Thyroid gland (tissue), 4 donors: ENCODE measurements at places on chromosomes 7 and 10. TPM values are rescaled to one million over a fixed set of nuclear protein-coding genes. Genes with fewer than 3 reads are reported as not detected.

The TFPI2 gene
- total RNA-seq = not detected

The SRRM3 gene
- total RNA-seq = 2.6 TPM

The CALHM3 gene
- not detected for total RNA-seq

The NKX2-3 gene
- total RNA-seq = not detected

The TMEM273 gene
- 12.6 TPM for total RNA-seq

The HOXA10 gene
- not detected for total RNA-seq

The TAC1 gene
- 1.2 TPM for total RNA-seq

The BLNK gene
- 15.9 TPM for total RNA-seq

The DNAH11 gene
- 29.9 TPM for total RNA-seq

The ATG9B gene
- not detected for total RNA-seq

The RTKN2 gene
- total RNA-seq = not detected

The RASSF4 gene
- total RNA-seq = 226 TPM

DNA sequence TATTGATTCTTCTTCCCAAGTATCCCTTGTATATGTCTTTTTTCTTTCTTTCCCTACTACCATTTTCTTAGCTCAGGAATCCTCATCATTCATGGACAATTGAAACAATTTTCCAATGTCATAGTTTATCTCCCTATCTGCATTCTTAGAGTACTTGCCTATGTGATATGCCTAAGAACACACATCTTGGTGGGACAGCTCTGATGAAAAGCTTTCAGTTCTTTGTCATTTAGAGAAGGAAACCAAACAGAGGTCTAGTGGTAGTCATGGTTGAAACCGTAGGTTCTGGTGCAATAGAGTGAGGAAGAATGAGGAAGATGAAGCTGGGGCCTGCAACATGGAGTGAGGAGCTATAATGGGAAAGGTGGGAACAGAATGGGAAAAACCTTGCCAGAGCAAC, 28.2 kb downstream of the TDRD1 start:
- DNase-seq = no peak

GRCh38 chr7:138632826-138633602, 68.1 kb downstream of the SVOPL start:
- no peak for DNase-seq

GRCh38 chr7:30562498-30562897, 32.2 kb upstream of the GARS1 start:
- peak; percentile 41 for DNase-seq

- DNase-seq = peak; percentile 67
Observed at GRCh38 chr10:74418285-74418872, 267.4 kb downstream of the ADK start.

- no peak for DNase-seq
Observed at GRCh38 chr7:154774303-154774969, 228.5 kb downstream of the PAXIP1 start.

DNA sequence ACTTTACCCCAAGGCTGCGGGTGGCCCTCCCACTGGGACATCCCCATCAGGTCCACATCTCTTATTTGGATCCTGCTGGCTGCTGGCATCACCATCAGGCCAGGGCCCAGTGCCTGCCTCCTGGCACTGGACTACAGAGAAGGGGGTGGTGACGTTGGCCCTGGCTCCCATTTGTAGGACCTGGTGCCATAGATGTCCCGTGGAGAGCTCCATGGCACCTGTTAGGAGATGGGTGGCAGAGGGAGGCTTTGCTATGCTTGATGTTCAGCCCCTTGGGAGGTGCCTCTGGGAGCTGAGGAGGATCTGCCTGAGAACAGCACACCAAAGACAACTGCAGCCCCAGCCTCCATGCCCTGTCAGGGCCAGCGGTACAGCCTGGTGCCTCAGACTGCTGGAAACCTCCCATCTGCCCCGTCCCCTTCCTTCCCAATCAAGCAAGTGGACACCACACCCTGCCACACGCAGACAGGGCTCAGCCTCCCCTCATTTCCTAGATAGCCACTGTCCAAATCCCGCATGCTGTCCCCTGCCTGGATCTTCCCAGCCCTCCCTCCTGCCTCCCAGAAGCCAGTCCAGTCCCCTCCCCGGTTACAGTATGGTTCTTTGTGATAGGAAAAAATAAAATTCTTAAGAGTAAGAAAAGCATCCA, 230.0 kb upstream of the GRB10 start:
- DNase-seq = no peak

DNA sequence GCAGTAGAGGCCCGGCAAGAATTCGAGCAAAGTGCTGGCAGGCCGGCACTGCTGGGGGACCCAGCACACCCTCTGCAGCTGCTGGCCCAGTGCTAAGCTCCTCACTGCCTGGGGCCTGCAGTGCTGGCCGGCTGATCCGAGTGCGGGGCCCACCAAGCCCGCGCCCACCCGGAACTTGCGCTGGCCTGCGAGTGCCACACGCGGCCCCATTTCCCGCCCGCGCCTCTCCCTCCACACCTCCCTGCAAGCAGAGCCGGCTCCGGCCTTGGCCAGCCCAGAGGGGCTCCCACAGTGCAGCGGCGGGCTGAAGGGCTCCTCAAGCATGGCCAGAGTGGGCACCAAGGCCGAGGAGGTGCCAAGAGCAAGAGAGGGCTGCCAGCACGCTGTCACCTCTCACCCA, 3.1 kb downstream of the DYDC2 start:
- DNase-seq = no peak

DNA sequence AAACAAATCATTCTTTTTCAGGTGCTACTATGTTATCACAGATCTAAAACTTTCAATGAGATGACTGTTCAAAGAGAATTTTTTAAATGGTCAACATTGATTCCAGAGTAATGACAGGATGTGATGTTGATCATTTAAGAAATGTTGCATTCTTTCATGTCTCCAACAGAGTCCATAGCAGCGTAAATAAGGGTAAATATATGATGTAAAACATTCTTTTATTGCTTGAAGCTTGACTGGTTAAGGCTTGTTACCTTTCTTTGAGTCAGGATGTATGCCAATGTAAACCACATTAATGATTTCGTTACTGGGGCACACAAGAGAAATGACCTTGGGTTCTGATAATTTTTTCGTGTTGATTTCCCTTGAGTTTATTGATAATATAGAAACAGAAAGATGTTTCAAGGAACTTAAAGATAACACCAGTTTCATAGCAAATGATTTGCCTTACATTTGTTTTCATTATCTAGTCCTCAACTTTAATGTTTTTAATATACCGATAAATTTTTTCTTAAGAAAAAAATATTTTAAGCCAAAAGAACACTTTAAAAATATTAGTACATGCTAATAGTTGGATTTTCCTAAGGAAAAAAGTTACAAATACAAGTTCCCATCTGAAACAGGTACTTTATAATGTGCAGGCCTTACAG, 3.5 kb downstream of the STK17A start:
- DNase-seq = no peak

GRCh38 chr10:110681023-110681681, 37.0 kb downstream of the RBM20 start:
- peak; percentile 47 for DNase-seq

- DNase-seq = no peak
Observed at GRCh38 chr10:86306628-86307278, 59.8 kb downstream of the GRID1 start.

DNA sequence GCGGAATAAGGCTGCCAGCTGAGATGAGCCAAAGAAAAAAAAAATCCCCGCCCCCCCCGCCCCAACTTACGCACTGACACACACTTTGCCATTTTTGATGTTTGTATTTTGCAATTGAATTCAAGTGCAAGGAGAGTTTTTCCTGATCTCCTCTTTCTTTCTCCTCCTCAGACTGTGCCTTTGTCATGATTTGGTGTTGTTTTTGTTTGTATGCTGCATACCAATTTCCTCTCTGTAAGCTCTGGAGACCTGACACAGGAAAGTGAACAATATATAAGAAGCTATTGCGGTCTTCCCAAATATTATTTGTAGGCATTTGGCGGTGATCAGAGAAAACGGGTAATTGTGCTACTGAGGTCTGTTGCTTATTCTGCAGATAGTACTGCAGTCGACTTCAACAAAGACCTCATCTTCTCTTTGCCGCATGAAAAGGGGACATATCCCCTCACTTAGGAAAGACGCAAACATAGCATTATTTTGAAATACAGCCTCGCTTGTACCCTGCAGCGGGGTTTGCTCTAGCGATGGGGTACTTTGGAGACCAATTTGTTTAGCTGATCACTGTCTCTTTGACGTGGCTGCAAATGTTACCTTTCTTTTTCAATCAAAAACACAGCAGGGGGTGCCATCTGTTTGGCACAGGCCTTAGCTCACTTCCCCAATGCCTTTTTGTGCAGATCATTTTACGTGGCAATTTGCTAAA, 206.6 kb downstream of the SKAP2 start:
- DNase-seq = no peak

GRCh38 chr10:73932620-73933112, 21.7 kb downstream of the PLAU start:
- DNase-seq = no peak

- DNase-seq = no peak
Observed at GRCh38 chr10:101162677-101163076, 31.6 kb downstream of the TLX1 start.

- no peak for DNase-seq
Observed at GRCh38 chr7:24334012-24334411, 50.0 kb downstream of the NPY start.

DNA sequence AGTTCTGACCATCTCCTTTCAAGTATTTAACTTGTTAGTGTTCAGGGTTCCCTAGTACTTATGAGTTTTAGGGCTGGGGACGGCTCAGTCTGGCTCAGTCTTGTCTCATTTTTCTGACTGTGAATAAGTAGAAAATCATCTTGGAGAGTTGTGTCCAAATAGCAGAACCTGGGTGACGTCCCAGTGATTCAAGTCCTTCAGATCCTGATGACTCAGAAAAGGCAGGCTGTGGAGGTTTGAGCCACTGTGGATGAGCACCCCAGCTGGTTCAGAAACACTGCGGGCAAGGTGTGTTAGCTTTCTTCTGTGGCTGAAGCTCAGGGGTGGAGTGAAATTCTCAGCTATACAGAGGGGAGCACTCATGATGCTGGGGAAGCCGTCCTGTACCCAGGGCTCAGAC, 154.4 kb upstream of the NPY start:
- no peak for DNase-seq

DNA sequence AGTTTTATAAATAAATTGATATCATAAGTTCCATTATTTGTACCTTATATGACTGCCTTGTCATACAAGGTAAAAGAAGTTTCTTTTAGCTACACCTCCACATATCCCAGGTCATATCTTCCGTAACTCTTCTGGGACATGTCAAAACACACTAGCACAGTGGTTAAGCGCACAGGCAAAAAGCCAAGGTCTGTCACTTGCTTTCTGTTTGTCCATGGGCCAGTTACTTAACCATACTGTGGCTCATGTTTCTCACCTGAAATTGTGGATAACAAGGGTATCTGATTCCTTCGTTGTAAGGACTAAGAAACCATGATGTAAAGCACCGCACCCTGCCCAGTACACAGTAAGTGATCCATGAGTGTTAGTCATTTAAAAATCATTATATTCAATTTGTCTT, 56.2 kb downstream of the SEMA3D start:
- DNase-seq = peak; percentile 53

- DNase-seq = no peak
Observed at GRCh38 chr10:52455098-52455497, 141.0 kb downstream of the DKK1 start.

GRCh38 chr10:43237128-43237527, 29.7 kb downstream of the RASGEF1A start:
- DNase-seq = no peak

DNA sequence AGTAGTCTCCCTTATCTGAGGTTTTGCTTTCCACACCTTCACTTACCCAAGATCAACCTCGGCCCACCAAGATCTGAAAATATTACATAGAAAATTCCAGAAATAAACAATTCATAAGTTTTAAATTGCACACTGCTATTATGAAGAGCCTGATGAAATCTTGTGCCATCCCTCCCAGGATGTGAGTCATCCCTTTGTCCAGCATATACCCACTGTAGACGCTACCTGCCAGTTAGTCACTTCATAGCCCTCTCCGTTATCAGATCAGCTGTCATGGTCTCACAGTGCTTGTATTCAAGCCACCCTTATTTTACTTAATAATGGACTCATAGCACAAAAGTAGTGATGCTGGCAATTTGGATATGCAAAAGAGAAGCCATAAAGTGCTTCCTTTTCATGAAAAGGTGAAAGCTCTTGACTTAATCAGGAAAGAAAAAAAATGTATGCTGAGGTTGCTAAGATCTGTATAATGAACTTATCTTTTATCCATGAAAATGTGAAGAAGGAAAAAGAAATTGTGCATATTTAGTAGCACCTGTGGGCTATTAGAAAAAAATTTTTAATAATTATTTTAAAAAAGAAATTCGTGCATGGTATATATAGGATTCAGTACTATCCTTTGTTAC, 9.8 kb upstream of the MRPS16 start:
- no peak for DNase-seq

DNA sequence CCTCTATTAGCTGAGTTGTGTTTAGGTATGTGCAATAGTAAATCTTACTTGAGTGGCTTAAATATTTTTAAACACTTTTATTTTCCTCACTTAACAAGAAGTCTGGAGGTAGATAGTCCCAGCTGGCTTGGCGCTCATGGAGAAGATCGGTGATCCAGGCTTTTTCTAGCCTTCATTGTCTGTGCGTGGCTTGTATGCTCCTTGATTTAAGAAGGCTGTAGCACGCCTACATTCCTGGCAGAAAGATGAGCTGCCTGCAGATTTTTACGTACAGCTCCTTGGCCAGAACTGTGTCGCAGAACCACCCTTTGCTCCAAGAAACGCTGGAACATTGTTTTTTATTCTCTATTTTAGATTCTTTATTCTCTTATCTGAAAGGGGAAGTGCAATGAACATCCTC, 284.1 kb downstream of the KIF20B start:
- no peak for DNase-seq

DNA sequence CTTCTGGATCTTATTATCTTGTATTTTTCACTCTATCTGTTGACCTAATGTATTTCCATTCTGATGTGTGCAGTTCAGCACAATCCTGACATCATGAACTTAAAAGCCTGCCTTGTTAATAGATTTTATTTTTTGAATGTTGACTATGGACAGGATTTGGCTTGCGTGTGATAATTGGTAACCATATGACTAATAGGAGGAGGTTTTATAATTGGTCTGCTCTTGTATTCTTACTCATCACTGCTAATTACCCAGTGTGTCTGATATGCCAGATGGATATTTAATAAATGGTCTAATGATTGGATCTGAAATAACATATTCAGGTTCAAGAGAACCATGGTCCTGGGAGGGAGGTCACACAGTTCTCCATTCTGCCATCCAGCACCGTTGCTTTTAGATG, 45.9 kb downstream of the MTURN start:
- no peak for DNase-seq

DNA sequence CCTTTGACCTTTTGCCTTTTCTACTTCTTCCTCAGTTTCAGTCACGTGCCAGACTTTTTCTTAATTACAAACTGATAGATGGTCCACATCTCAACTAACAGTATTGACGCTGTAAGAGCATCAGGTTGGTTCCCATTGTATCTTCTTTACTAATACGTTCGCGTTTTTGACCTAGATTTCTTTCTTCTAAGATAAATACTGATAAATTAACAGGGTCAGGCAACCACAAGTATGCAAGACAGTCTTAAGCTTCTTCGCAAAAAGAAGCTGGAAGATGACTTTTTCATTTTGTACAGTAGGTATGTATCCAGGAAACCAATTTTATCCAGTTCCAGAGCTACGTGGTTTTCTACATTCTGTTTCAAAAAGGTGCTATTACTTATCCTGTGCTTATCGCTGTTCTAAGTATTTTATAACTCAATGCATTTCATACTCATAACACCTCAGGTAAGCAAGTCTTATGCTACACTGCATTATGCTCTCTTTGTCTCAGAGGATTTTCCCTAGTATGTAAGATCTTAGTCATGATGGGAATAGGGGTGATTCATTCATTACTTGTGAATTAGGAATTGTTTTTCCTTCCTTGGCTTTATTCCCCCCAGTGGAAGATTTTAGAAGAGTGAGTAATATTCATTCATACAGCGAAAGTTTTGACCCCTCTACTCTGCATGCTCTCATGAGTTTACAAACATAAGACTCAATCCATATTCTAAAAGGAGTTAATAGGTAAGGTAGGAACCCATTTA, 955 bp downstream of the DUS4L start:
- no peak for DNase-seq
